ENCODE measurements at places on chromosomes 5 and 9.

GRCh38 chr5:136034984-136035383 is 6.2 kb downstream of the TGFBI start:
- no peak for DNase-seq

DNA sequence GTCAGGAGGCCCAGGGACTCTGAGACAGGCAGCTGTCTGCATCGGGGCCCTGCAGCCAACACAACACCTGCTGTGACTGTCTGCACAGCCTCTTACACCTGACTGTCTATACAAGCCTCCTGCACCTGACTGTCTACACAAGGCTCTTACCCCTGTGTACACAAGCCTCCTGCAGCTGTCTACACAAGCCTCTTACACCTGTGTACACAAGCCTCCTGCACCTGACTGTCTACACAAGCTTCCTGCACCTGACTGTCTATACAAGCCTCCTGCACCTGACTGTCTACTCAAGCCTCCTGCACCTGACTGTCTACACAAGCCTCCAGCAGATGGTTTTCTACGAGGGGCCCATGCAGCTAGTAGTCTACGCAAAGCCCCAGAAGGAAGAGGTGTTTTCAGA is 18.6 kb downstream of the IRX2 start:
- DNase-seq: peak; percentile 99

DNA sequence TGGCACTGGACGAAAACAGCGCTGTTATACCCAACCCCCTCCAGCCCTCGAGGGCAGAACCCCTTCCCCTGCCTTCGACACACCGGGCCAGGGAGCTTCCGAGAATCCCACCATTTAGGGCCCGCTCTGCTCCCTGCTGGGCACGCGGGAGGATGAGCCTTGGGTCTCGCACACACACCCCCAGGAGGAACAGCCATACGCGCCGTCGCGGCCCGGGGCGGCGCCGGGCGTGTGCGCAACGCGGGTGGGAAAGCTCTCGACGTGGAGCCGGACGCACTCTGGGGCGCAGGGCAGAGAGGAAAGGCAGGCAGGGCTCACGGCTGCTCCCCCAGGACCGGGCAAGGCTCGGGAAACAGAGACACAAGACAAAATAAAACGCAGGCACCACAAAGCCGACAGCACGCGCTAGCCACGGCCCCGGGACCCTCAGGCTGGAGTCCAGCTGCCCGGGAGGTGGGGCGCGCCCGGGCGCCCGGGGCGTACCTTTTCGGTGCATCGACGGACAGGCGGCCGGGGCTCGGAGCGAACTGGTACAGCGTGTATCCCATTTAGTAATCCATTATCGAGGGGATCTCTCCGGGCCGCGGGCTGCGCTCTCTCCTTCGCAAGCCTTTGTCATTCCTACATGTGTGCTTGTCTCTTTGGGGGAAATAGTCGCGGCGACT is 789 bp downstream of the SEMA6A start:
- DNase-seq: no peak

DNA sequence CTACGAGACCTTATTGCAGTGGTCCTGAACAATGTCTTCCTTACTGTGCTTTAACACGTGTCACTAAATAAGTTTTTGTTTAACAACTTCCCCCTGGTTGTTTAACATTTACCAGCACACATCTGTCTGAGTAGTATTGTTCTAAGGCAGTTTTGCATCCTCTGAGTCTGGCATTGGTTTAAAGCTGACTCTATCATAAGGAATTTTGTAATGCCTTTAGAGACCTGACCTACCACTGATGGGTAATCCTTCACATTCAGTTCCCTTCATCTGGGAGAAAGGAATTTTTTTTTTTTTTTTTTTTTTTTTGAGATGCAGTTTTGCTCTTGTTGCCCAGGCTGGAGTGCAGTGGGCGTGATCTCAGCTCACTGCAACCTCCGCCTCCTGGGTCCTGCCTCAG is 20.0 kb upstream of the PCAT7 start:
- DNase-seq: no peak

DNA sequence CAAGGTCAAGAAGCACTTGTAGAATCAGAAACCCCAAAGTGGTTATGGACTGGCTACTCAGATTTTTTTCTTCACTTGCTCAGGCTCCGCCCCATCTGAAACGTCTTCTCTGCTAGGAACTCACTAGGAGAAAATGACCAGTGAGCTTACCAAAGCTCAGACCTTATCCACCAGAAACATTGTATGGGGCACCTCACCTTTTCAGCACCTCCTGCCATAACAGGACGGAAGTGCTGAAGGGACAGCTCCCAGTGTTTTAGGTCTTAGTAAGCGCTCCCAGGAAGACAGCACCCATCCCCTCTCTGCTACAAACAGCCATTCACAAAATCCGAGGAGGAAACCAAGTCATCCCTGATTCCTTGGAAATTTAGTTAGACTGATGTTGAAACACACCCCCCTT is 1.2 kb upstream of the GABRA1 start:
- DNase-seq: no peak

- DNase-seq: no peak
Observed at GRCh38 chr5:129836321-129836720, 67.9 kb upstream of the CHSY3 start.

DNA sequence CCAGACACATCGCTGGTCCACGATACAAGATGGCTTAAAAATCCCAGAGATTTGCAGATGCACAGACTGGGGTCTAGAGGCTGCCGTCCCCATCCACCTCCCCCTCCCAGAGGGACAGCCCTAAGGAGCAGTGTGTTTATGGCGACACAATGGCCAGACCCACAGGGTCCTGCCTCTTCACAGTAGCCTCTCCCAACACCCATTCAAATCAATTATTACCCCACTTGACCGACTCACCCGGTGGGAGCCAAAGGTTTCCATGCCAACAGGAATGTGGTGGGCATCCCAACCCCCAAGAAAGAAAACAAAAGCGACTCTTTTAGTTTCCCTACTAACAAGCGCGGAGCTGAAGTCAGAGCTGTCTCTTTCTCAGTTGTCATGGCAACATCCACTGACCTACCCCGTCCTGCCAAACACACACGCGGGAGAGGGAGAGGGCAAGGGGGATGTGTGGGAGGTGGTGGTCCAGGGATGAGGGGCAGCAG is 209.0 kb downstream of the TTLL11 start:
- no peak for DNase-seq

DNA sequence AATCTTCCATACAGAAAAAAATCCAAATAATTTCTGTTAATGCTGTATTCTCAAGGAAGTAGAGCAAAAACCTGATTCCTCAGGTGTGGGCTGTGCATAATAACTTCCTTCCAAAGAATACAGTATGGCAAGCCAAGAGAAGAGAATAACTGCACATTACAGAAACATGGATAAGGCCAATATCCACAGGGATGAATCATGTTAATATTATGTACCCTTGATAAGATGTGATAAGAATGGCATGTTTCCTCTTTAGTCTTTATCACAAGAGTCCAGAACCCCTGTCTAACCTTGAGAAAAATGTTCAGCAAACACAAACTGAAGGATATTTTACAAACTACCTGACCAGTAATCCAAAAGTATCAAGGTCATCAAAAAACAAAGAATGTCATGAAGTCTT is 795.8 kb downstream of the SEMA5A start:
- no peak for DNase-seq

- DNase-seq: no peak
Observed at GRCh38 chr5:179410291-179411160, 65.3 kb upstream of the ADAMTS2 start.

DNA sequence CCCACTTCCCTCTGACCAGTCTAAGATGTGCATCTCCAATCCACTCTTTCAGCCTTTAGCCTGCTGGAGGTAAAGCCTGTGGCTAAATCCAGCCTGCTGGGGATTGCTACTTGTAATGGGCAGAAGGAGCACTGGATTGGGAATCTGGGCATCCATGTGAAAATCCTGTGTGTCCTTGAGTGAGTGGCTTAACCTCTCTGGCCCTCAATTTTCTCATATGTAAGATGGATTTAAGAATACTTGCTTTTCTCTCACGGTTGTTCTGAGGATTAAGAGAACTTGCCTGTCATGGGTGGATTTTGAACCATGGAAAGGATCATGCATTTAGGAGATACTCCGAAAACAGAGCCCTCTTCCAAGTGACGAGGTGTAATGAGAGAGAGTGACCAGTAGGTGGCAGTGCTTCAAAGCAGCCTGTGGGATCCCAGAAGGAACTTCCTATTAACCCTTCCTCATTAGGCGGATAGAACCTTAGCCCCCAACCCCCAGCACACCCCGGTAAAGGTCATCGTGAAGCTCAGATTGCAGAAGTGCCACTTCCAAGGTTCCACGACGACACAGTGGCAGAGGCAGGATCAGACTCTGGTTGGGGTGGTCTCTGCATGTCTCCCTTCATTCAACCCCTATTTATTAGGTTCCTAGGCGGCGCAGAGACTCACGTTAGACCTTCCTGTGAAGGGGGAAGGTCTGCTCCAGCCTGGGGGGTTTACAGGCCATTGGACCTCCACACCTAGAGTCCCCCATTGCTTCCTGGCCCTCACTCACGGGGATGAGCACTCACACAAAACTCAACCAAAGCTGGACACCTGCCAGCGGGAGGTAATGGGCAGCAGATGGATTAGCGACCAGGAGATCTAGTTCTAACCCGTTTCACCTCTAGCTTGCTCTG is 68.7 kb upstream of the ZNF618 start:
- peak; percentile 59 for DNase-seq

GRCh38 chr9:130872912-130873503 is 23.6 kb downstream of the QRFP start:
- no peak for DNase-seq

DNA sequence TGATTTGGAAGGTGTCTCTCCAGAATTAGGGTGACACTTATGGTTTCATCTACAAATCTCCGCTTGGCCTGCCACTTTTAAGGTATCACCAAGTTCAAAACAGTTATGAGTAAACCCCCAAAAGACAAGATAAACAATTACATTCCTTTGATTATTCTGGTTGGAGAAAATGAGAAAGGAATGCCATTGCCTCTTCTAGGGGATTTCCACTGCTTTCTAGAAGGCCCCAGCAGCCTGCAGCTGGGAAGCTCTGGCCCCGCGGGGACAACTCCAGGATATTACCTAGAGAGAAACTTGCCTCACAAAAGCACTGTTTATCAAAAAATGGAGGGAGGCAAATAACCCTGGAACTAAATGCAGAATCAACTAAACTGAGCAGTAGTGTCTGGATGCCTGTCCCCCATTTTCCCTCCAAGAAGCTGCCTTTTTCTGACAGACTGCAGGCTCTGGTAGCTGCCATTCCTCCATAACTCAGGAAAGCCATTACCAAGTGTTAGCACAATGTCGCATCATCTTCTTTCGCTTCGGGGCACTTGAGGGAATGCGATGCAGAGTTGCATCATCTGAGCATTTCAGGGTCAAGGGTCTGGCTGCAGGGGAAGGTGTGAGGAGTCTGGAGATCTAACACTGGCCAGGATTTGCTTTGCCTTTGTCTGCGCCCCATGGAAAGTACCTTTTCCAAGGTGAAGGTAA is 71.5 kb upstream of the PLPP6 start:
- no peak for DNase-seq

GRCh38 chr5:113083481-113083880 is 106.9 kb downstream of the DCP2 start:
- no peak for DNase-seq

DNA sequence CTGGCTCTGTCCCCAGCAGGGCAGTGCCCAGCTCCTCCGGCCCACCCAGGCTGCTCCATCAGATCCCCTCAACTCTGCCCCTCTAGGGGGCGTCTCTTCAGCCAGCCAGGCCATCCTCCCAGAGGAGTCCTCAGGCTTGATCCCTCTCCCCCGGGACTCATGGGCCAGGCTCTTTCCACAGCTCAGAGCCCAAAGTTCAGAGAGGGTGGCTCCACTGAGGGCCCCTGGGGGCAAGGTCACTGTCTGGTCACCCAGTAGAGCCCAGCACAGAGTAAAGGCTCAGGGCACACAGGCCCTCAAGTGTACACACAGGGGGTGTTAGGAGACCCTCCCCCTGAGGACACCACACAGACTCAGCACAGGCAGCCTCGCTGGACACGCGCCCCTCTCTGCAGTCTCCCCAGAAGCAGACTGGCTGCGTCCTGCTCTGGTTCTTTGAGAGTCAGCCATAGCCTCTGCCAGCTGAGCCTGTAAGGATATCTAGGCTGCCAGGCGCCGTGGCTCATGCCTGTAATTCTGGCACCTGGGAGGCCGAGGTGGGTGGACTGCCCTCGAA is 64.8 kb downstream of the PAX5 start:
- no peak for DNase-seq

DNA sequence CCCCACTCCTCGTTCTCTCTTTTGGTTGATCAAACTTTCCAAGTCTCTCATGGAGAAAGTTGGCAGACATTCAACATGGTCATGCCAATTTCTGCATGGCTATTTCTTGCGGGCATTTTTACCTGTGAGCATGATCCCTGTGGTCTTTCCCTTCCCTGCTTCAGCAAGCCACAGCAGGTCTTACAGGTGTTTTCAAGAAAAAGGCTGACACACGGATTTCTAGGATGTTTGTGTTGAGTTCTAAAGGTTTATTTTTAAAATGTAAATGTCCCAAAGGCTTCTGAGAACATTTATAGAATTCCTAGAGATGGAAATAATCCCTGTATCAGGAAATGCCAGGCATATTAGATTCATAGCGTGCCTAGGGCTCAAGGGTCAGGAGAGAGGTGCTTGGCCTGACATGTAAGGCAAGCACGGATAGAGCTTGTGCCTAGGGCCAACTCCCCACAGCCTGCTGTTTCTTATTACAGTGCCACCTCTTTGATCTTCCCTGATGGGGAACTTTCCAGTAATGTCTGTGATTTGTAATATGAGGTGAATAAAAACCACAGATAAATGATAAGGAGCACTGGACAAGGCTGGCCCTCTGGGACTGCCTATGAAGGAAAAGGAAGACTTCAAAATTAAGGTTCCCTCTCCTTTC is 79.8 kb downstream of the MUSK start:
- DNase-seq: no peak

- DNase-seq: no peak
Observed at GRCh38 chr5:76620166-76620565, 3.0 kb downstream of the F2RL2 start.

GRCh38 chr9:112493393-112494137 is 6.9 kb downstream of the KIAA1958 start:
- DNase-seq: no peak

GRCh38 chr5:53063791-53064190 is 45.8 kb downstream of the MOCS2 start:
- no peak for DNase-seq

DNA sequence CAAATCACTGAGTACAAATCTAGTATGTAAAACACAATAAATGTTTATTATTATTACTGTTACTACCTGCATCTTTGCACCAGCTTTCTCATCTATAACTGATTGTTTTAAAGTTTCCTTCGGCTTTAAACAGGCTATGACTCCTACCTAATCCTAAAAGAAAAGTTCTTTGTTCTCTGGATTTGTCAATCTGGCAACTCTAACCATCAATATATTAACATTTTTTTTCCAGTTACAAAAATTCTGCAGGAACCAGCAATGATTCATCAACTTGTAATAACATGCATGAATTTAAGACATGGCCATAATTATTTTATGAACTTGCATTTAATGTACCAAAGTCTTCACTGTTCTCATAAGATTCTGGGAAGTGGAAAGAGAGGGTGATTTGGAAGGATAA is 228.5 kb downstream of the PIK3R1 start:
- DNase-seq: no peak

DNA sequence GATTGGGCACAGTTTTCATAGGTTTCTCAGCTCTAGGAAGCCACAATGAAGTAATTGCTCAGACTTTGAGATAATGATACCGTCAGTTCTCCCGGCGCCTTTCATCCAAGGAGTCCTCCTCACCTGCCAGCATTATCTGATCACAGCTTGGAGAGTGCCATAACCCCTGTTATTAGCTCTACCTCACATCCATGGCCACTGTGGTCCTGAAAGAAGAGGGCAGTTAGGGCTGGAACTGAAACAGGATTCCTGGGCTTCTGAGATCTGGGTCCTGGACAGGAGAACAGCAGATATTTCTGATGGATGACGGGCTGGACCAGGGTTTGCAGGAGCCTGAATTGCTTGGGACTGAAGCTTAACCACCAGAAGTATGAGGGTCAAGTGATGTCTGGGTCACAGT is 13.5 kb downstream of the RGS3 start:
- DNase-seq: no peak
